ENCODE measurements at places on chromosomes 3 and 15. TPM values are rescaled to one million over a fixed set of nuclear protein-coding genes. Genes with fewer than 3 reads are reported as not detected.

DNA sequence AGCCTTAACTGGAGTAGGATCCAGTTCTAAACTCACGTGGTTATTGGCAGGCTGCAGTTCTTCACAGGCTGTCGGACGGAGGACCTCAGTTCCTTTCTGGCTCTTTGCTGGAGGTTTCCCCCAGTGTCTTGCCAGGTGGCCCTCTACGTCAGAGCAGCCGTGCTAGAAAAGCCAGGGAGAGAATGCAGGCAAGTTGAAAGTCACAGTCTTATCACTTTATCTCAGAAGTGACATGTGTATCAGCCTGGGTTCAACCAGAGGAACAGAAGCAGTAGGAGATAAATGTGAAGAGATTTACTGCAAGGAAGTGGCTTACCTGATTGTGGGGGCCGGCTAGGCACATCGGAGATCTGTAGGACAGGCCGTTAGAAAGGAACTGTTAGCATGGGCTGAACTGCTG, 125.3 kb upstream of the BNIP2 start:
- peak; percentile 28 for DNase-seq

DNA sequence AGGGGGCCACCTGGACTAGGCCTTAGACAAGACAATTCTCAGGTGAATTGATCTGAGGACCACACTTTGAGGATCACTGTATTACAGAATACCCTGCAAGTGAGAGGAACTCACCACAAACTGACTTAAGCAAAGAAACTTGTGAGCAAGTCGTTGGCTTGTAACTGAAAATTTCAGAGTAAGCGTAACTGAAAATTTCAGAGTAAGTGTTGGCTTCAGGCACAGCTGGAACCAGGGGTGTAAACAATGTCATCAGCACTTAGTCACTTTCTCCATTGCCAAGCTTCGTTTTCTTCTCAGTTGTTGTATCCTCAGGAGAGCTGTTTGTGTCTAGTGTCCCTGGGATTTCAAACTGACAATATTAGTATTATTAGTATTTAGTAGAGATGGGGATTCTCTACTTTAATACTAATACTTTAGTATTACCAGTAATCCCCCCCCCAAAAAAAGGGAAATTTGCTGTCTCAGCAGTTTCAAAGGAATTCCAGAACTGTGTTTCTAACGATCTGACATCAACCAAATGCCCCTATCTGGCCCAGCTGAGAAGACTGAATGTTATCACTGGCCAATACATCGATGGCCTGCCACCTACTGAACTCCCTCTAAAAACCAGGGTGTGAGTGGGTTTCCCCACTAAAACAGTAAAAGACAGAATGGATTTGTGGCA, 474.4 kb downstream of the NTRK3 start:
- DNase-seq = no peak

- no peak for DNase-seq
Observed at GRCh38 chr3:131807822-131808221, 227.0 kb downstream of the CPNE4 start.

DNA sequence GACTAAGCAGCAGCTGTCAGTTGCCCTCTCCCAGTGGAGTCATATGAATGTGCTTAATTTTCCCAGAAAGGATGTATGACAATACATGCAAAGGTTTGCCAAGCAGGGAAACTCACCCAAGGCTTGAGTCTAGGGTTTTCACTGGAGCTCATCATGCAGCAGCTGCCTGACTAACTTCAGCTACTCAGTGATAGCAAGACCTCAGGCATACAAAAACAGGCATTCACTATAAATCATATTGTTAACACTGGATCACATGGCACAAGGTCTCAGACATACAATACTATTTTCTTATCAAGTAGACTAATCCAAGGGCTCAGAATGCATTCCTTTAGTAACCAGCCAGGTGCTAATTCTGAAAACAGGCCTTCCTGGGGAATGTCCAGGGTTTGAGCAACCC, 85.0 kb upstream of the STAC start:
- DNase-seq = peak; percentile 15

DNA sequence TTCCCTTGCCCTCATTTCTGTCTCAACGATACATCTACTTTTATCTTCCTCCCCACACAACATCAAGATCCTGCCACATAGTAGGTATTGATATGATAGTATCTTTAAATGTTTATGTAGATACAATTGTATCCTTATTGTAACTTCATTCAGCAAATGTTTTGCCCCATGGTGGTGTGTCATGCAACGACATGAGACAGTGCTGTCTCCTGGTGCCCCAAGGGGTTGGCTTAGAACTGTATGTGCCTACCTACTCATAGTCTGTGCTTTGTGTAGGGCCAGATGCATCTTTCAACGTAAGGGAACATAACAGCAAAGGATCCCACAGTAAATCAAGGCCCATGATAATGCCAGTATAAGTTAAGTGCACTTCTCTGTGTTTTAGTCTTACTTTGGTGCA, 2.8 kb upstream of the CD47 start:
- DNase-seq = no peak

The MAP1A gene
- 21.8 TPM for total RNA-seq

DNA sequence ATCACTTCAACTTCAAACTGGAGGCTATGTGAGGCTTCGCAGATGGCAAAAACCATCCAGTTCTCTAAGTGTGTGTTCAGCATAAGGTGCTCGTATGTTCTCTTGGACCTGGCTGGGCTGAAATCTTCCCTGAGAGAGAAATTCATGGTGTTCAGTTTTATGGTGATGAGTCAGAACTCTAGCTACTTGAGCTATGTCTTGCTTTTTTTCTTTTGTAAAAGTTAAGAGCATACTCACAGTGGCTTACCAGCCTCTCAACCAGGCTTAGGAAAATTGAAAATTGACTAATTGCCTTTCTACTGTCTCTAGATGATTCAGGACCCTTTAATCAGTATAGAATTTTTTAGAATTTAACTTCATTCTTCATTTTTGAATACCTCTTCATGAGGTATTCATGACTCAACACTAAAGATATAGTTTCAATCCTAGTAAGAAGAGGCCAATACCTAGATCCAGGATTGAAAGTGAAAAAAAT, 617.5 kb downstream of the TBL1XR1 start:
- DNase-seq = no peak

The FBLN2 gene
- total RNA-seq = 8.3 TPM

The CRTC3 gene
- 17.2 TPM for total RNA-seq

DNA sequence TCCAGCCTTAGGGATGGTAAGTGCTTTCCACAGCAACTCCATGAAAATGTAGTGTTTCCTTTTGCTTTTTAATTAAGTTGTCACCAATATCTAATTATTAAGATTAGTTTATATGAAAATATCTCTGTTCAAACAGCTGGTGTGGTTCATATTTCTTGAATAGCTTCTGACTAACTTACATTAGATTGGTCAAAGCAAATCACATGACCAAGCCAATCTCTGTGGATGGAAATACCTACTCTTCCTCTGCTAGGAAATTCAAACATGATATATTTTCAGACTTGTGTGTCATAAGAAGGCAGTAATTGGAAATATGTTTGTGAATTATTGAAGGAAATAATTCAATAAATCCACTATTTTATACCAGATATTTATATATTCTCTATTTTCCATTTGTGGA, 54.6 kb upstream of the CADM2 start:
- DNase-seq = no peak

DNA sequence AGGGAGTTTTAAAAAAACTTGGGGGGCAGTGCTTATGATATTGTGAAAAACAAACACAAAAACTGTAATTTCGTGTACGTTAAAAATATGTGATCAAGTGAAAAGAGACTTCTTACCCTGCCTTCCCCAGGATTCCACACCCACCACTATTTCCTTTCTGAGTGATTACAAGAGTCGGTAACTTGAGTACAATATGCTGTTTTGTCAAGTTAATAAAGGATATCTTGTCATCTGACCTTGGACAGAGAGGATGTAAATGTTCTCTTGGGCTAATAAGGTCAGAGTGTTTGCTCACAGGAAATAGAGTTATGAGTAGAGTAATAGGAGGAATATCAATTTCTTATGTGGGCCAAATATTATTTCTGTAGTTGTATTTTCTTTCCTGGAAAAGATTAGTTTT, 68.1 kb downstream of the NOX5 start:
- no peak for DNase-seq

The OCA2 gene
- total RNA-seq = not detected

- DNase-seq = no peak
Observed at GRCh38 chr15:52076889-52077781, 35.4 kb downstream of the BCL2L10 start.

- DNase-seq = peak; percentile 48
Observed at GRCh38 chr15:68725736-68726135, 95.0 kb downstream of the ANP32A start.

DNA sequence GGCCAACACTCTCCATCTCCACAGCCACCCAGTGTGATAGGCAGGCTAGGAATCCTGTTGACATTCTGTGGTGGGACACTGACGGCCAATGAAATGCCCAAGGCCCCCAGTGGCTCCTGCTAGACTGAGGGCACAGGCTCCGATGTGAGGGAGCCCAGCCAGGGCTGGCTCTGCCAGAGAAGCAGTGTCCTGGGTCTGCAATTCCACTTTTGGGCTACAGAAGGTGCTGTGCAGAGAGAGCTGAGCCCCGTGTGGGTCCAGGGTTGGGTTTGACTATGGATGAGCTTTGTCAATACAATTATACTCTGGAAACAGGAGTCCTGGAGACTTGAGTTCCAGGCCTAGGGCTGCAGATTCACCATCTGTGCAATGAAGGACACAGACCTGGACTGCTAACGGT, 55.7 kb upstream of the TMEM115 start:
- no peak for DNase-seq

The ZBTB47 gene
- total RNA-seq = 5.9 TPM

GRCh38 chr15:66481107-66481856, 16.3 kb downstream of the SNAPC5 start:
- DNase-seq = no peak

DNA sequence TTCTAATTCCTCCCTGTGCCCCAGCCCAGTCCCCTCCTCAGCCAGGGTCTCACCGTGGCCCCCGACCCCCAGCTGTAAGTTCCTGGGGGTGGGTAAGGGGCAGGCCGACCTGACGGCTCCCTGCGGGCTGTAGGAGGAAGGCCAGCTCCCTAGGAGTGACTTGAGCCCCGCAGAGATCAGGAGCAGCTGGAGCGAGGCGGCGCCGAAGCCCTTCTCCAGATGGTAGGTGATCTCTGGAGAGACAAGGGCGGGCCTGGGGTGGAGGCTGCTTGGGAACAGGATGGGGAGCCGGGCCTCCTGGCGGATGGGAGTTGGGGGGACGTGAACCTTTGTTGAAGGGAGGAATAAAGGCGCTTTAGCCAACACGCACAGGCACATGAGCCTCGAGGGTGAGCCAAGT, 4.2 kb downstream of the SLC28A1 start:
- no peak for DNase-seq

The KBTBD8 gene
- total RNA-seq = 1.9 TPM

DNA sequence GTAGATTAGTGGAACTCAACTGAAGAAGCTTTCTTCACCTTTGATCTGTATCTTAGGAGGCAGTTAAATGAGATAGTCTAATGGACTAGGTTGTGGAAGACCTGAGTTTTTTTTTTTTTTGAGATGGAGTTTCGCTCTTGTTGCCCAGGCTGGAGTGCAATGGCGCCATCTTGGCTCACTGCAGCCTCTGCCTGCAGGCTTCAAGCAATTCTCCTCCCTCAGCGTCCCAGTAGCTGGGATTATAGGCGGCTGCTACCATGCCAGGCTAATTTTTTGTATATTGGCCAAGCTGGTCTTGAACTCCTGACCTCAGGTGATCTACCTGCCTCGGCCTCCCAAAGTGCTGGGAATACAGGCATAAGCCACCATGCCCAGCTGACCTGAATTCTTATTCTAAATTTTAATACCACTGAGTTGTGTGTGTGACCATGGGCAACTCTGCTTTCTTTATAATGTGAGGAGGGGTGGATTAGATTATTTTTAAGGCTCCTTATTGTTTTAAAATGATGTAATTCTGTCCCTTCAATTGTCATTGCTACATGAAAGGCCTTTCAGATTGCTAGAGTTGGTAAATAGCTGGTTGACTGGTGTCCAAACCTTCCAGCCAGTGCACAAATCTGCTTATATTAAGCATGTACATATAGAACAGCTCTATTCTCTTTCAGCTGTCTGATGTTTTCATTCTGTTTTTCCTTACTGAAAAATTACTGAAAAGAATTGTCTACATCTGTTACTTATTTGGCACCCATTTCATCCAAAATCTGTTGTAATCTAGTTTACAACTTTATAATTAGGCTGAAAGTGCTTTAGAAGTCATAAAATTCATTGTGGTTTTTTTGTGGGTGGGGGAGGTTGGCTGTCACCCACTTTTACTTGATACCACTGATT, 2.3 kb downstream of the LNP1 start:
- no peak for DNase-seq

DNA sequence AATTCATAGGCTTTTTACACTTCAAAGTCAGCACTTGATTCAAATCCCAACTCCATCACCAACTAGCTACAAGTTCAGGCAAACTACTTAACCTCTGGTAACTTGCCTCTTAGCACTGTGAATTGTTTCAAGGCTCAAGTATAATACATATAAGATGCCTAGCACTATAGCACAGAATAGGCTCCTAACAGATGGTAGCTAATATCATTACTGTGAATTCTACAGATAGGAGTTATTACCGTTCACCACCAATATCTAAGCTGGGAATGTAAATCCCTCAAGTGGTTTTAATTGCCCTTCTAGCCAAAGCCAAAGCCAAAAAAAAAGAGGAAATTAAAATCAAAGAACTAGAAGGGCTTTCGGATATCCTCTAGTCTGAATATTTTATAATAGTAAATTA, 15.4 kb downstream of the DLG1 start:
- no peak for DNase-seq

- DNase-seq = peak; percentile 22
Observed at GRCh38 chr3:113948015-113948917, 453 bp downstream of the ZDHHC23 start.

DNA sequence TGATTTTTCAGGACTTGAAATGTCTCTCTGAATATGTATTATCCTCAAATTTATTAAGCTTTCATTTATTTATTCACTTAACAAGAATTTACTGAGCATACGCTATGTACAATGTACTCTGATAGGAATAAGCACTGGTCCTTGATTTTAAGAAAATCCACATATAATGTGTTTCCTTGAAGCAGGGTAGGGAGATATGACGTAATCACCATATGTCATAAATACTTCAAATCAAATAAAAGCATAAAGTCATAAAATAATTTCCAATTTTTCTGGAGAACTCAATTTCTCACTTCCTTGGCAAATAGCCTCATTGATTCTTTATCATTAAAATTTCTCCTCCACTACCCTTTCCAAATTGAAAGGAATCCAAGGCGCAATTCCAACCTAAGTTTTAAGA, 177.8 kb upstream of the GAP43 start:
- no peak for DNase-seq

- DNase-seq = no peak
Observed at GRCh38 chr3:161314836-161315395, 56.4 kb downstream of the SPTSSB start.

The ELL3 gene
- 7.0 TPM for total RNA-seq

The GNAT1 gene
- not detected for total RNA-seq

All from hematopoietic multipotent progenitor cell (in vitro differentiated cells).